Stimulated activated CD8-positive, alpha-beta memory T cell treated with anti-CD3 and anti-CD28 coated beads, Interleukin-12 subunit alpha, Interleukin-12 subunit beta, amount 100 ng/mL, for 4 hours (primary cell): ENCODE measurements at places on chromosomes 2 and 18.

GRCh38 chr2:9401059-9401547 is 22.2 kb downstream of the ITGB1BP1 start:
- no peak for DNase-seq

DNA sequence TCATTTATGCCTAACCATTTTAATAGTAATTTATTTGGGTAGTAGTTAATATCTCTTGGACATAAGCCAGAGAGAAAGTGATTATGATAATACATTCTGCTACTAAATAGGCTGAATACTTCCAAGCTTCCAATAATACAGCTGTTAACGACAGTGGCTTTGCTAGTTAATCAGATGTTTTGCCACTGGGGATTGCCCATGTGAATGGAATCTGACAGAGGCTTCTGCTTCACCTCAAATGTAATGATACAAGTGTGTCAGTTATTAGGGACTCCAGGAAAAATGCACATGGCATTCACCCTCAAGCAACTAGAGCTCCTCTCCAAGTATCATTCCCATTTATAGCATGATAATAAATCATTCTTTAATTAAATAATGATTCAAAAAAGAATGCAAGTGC is 185.0 kb upstream of the TMEFF2 start:
- no peak for DNase-seq

- no peak for DNase-seq
Observed at GRCh38 chr18:40738321-40738880, 1216.6 kb upstream of the PIK3C3 start.

DNA sequence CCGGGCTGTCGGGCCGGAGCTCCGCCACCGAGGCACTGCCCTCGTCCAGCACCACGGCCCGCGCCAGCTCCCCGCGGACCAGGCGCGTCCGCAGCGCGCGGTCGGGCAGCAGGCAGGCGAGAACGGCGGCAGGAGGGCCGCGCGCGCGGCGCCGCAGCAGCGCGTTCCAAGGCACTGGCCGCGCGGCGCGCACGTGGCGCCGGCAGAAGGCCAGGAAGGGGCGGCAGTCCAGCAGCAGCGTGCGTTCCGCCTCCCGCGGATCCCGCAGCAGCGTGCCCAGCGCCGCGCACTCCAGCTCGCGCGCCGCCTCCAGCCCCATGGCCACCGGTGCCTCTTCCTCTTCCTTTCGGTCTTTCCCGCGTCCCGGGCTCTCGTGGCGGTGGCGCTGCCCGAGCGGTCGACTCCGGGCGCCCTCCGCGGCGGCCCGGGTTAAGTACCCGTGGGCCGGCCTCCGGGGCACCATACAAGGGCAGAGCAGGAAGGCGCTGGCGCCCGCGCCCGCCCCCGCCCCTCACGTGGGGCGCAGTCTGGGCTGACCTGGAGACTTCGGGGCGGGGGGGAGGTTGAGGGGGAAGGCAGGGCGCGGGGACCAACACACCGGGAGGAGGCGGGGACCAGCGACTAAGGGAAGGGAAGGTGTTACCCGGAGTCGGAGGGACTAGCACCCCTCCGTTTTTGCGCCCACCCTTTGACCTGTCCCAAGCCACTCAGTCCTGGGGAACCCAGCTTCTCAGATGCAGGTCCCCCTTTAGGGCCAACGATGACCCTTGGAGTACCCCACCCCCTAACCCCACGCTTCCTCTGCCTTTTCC is at the start of gene DUSP2:
Gene DUSP2 (minus strand): TSS at position 405 of the 812 bp plus-strand sequence. CDS start 86 bp downstream, at position 319.
- DNase-seq, result peak; percentile 94

GRCh38 chr2:24832931-24833701 is 39.9 kb downstream of the CENPO start:
- DNase-seq, result no peak

- no peak for DNase-seq
Observed at GRCh38 chr2:109448207-109448606, 165.6 kb downstream of the SEPTIN10 start.

DNA sequence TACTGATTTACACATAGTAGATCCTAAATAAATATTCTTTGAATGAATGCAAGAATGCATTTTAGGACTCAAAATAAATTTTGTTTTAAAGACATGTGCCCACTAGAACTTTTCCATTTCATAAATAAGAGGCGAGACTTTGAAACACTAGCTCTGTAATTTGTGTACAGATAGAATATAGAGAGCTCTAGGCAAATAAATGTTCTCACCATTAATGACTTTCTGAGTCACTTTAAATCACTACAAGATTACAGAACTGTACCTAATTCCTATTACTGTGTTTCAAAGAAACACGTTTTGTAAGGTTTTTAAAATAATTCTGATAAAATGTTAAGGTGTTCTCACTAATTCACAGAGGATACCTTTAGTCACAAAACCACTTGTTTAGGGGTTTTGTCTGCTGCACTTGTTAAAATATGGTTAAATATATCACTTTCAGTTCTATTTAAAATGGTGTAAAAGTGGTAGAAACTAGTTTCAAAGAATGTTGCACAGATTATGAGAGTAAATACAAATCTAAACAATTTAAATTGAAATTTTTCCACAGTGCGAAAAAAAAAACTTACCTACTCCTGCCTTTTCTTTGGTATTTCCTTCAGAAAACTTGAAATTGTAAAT is 158.7 kb upstream of the ZC3H15 start:
- no peak for DNase-seq

DNA sequence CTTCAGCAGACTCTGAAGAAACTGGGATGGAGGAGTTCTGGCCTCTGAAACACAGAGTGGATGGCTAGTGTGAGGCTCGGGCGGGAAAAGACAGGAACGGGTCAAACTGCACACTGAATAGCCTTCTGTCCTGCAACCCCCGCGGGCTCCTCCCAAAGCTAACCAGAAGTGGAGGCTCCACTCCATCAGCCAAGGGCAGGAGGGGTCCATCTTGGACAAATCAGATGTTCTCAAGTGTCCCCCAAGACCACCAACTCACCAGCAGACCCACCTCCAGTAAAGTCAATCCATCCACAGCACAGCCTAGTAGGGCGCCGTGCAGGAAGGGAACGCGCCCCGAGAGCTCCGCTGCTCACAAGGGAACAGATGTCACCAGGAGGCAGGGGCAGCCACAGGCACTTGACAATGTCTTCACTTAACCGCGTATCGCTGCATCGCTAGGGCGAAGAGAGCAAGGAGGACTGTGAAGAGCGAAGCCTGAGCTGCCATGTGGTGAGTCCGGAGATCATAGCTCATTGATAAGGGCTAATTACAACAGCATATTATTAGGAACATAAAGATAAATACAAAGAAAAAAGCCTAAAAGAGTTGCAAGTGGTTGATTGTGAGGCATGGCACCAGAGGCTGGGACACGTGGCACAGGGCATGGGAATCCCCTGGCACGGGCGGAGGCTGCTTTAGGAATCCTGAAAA is 494.6 kb upstream of the MYT1L start:
- DNase-seq, result no peak

- DNase-seq, result no peak
Observed at GRCh38 chr2:10059016-10059351, 15.6 kb downstream of the KLF11 start.

DNA sequence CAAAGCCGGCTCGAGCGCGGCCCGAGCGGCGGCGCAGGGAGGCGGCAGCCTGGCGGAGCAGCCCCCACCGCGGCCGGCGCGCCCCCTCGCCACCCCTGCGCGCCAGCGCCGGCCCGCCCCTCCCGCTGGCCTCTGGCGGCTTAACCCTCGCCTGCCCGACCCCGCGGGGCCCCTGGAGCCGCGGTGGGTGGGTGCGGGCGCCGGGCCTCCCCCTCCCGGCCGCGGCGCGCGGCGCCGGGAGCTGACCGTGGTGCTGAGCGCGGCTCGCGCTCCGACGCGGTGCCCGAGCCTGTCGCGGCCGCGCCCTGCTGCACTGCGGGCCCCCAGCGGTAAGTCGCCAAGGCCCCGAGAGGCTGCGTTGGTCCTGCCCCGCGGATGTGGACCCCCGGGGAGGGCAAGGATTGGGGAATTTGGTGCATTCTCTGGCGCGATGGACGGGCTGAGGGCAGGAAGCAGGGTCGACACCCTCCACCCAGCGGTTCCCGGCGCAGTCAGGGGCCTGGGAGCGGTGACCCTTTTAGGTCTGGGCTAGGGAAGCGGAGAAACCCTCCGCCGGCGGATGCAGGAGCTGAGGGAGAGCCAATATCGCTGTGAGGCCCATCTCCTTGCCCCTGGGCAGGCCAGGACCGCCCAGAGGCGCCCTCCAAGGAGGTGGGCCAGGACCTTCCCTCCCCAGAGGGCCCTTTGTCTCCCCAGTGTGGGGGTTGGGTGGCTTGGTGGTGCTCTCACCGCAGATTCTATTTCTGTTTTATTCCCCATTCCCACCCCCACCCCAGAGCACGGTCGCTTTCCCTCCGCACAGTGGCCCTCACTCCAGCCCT is 923 bp downstream of the AMER3 start:
- DNase-seq, result no peak

- DNase-seq, result peak; percentile 14
Observed at GRCh38 chr2:241035142-241035817, 36.9 kb downstream of the SNED1 start.

- DNase-seq, result no peak
Observed at GRCh38 chr2:61770746-61771145, 83.1 kb downstream of the FAM161A start.

DNA sequence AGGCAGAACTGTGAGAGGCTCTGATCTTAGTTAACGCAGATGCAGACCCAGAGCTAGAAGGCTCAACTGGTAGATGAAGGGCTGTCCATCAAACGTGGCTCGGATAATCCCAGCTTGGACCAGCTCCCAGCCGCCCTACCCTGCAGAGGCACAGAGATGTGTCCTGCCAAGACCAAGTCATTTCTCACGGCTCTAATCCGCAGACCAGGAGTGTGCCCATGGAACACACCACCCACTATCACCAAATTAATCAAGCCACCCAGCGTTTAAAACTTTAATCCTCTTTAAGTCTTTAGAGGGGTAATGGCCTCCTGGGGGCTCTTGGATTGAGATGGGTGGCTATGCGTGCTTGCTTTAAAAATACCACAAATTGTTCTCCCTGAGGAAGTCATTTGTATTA is 17.5 kb downstream of the LYPD1 start:
- no peak for DNase-seq

DNA sequence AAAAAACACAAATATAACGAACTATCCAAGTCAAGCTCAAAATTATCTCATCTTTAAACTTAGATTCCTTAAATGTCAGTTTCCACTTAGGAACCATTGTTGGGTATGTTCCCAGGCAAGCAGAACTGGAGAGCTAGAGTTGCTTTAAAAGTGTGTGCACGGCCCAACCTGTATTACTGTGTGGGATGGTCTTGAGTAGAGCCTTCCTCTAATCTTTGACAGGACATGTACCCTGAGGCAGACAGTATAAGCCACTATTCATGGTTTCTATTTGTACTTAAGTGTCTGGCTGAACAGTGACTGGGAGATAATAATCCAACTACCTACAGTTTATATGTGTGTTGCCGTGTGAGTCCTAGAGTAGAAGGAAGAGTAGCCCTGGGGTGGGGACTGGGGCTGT is 239.7 kb downstream of the GPD2 start:
- DNase-seq, result no peak
